GM23248 (cell line): ENCODE measurements at places on chromosomes 2 and 18. TPM values are rescaled to one million over a fixed set of nuclear protein-coding genes. Genes with fewer than 3 reads are reported as not detected.
A peak's percentile ranks its signal among the peaks of the same experiment; 100 is the strongest.

DNA sequence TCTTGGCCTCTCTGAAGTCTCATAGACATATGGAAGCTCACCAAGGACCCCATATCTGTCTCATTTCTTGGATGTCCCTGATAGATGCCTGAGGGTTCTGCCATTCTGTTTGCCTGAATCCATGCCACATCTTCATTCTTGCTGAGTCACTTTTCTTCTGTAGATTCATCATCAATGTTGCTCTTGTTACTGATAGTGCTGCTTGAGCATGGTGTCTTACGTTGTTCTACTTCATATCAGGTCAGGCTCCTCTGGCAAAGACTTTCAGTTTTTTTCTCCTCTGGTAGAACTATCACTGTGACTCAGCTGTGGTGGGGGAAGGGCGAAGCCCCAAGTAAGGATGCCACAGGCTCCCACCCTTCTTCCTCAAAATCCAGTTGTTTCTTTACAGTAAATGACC is 885.2 kb downstream of the DCDC2C start:
- H3K4me1 ChIP-seq, result no peaks in the 10 kb centered on the region
- H3K27me3 ChIP-seq, result no peaks in the 10 kb centered on the region
- H3K4me3 ChIP-seq, result no peak overlapping the region

The TUBB6 gene
- total RNA-seq, result 608 and 817 TPM in 2 replicates

The ACVR1C gene
- under 0.01 and 0.32 TPM in 2 replicates for total RNA-seq

DNA sequence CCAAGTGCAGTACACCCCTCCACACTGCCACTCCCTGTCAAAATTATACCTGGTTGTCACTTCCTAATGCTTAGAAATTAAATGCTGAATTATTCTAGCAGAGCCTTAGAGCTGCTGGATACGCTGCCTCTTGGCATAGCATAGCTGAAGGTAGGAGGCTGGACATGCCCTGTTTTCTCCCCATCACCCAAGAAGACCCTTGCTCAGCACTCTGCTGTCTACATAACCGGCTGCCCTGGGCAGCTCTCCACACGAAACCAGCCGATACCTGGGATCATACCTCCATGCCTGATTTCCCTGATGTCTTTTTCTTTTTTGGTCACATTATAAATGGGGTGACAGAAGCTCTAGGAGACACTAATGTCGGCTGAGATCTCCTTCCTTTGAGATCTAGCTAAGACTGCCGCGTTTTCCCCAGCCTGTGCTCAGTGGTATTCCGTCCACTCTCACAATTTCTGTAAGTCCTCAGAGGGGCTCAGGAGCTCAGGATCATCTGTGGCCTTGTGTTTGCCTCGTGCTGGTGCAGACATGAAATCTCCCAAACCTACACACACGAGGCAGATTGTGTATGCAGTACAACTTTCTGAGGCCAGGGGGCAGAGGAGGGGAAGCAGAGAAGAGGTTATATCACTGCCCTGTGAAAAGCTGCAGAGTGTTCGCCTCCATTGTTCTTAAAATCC is 13.5 kb upstream of the ZAP70 start:
- H3K4me3 ChIP-seq, result no peak overlapping the region
- H3K4me1 ChIP-seq, result no peaks in the 10 kb centered on the region
- peak; percentile 78 for DNase-seq
- no peaks in the 10 kb centered on the region for H3K27me3 ChIP-seq
- H3K36me3 ChIP-seq, result no peaks in the 10 kb centered on the region

GRCh38 chr2:238642973-238643372 is 204.9 kb upstream of the TWIST2 start:
- no peak for DNase-seq
- no peak overlapping the region for H3K27ac ChIP-seq
- no peaks in the 10 kb centered on the region for H3K36me3 ChIP-seq
- no peak overlapping the region for H3K4me3 ChIP-seq
- peaks cover 27% of the 10 kb centered on the region for H3K4me1 ChIP-seq

DNA sequence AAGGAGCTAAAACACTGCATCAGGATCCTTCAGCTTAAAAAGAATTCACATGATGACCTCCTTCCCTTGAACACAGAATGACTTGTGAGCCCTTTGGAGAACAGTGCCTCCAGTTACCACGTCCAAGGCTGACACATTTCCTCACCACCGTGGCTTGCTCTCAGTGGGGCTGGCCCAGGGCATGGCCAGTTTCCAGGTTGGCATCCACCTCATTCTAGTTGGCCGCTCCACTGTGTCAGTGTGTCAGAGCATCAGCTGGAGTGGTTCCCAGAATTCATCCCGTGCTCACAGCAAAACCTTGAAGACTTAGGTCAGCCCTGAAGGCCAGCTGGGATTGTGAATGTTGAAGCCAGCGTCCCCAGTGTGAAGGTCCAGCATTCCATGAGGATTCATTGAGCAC is 158.5 kb downstream of the INSIG2 start:
- H3K27me3 ChIP-seq, result no peaks in the 10 kb centered on the region
- DNase-seq, result peak; percentile 96
- peak overlapping the region; percentile 54 for H3K27ac ChIP-seq
- no peak overlapping the region for H3K4me3 ChIP-seq
- H3K4me1 ChIP-seq, result peaks cover 56% of the 10 kb centered on the region

DNA sequence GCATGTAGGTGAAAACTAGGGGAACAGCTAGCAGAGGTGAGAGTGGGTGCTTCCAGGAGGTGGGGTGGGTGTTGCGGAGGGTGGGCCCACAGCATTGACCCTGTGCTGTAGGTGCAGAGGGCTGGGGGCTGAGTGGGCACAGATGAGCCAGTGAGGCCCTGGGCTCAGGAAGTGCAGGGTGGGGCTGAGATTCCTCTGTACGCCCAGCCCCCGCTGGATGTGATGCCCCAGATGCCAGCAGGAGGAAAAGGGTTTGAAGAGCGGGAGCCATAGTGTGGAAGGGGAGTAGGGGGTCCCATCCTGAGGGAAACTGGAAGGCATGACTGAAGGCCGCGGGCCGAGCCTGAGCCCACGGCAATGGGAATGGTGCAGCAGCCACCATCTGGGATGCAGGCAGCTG is 14.1 kb upstream of the OTOS start:
- H3K27ac ChIP-seq, result no peak overlapping the region
- H3K27me3 ChIP-seq, result peaks cover 32% of the 10 kb centered on the region
- H3K4me1 ChIP-seq, result no peaks in the 10 kb centered on the region
- DNase-seq, result no peak
- H3K4me3 ChIP-seq, result no peak overlapping the region

DNA sequence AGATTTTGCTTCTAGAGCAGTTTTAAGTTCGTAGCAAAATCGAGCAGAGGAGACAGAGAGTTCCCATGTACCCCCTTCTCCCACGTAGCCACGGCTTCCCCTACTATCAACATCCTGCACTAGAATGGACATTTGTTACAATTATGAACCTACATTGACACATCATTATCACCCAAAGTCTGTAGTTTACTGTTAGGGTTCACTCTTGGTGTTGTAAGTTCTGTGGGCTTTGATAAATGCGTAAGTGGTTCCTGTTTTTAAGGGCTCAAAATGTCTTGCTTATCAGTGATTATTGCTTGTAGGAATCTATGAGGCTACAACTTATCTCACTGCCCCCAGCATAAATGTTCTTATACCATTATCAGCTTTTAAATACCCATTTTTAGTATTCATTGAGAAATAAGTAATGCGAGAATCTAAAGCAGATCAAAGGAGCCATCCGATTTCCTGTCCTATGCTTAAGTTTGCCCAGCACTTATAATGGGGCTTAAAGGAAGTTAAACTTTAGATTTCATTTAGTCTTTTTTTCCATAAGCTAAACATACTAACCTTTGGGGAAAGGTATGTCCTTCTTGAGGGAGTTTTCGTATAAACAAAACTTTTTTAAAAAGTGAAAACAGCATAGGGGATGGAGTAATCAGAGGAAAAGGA is 118.7 kb downstream of the HAUS1 start:
- no peak for DNase-seq
- peaks cover 47% of the 10 kb centered on the region for H3K4me1 ChIP-seq

DNA sequence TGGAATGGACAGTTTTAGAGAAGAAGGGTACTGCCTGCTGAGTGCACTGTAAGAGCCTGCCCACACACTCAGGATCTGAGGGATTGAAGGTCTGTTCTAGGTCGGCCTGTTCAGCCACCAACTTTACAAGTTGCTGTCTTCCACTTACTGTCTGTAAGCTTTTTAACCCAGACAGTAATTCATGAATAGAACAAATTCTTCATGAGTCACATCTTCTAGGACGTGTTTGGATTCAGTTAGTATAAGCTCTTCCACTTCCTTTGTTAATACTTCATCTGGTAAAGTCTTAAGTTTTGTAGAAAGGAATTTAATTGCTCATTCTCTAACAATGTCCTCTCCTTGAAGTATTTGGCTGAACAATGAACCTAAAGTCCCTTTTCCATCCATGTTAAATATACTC is 74.6 kb downstream of the PDE11A start:
- H3K4me3 ChIP-seq, result peak overlapping the region; percentile 32; the same call in 1 of the 2 replicates
- no peaks in the 10 kb centered on the region for H3K36me3 ChIP-seq
- H3K27ac ChIP-seq, result peak overlapping the region; percentile 69

DNA sequence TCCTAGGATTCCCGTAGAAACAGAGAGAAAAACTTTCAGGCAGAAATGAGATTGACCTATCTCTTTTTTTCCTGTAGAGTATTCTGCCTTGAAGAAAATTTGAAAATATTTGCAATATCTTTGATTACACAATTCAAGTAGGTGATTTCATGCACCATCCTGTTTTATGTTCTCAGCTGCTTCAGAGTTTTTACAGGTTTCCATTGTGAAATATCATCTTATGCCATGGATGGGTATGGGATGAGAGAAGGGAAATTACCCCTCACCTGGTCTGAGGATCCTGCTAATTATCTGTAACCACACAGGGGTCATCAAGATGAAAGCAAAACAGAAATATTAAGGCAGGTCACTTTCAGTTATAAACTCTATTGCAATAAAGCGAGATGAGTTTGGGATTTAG is 264.8 kb downstream of the TXNL1 start:
- no peak for DNase-seq
- no peaks in the 10 kb centered on the region for H3K36me3 ChIP-seq
- H3K27me3 ChIP-seq, result no peaks in the 10 kb centered on the region

DNA sequence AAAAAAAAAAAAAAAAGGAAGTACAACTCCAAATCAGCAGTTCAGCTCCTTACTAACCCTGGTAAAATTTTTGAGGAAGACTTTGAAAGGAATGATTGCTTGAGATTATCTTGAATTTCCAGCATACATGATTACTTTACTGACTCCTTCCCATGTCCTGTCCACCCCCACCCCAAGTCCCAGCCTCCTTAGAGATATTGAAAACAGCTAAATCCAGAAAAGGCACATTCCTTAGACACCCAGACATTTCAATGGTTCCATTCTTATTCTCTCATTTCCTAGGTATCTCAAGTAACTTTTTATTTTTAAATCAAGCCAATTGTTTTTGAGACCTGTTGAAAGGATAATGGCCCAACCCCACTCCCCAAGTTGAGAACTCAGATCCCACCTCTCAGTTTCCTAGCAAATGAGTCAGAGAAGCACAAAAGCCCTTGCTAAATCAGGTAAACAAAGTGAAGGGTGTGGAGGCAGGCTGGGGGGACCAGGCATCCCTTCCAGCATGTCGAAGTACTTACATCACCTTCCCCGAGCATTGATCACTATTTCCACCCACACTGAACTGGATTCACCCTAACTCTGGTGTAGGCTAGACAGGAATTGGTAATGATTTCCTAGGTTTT is 95.4 kb upstream of the FZD7 start:
- no peaks in the 10 kb centered on the region for H3K27me3 ChIP-seq
- peak overlapping the region; percentile 67 for H3K27ac ChIP-seq
- peak; percentile 62 for DNase-seq
- H3K4me3 ChIP-seq, result no peak overlapping the region

- H3K36me3 ChIP-seq, result no peaks in the 10 kb centered on the region
- no peaks in the 10 kb centered on the region for H3K27me3 ChIP-seq
- no peaks in the 10 kb centered on the region for H3K4me1 ChIP-seq
- no peak for DNase-seq
- no peak overlapping the region for H3K27ac ChIP-seq
Measured at GRCh38 chr18:68234131-68234530, 480.8 kb downstream of the TMX3 start.

GRCh38 chr2:25373269-25373981 is 31.7 kb upstream of the DNMT3A start:
- DNase-seq, result no peak
- no peaks in the 10 kb centered on the region for H3K27me3 ChIP-seq
- no peak overlapping the region for H3K27ac ChIP-seq
- peaks cover 3% of the 10 kb centered on the region; the same call in 1 of the 2 replicates for H3K4me1 ChIP-seq
- H3K4me3 ChIP-seq, result no peak overlapping the region
- no peaks in the 10 kb centered on the region for H3K36me3 ChIP-seq

GRCh38 chr2:176293334-176293733 is 24.1 kb downstream of the MTX2 start:
- H3K27me3 ChIP-seq, result no peaks in the 10 kb centered on the region
- no peak overlapping the region for H3K27ac ChIP-seq
- H3K36me3 ChIP-seq, result no peaks in the 10 kb centered on the region

GRCh38 chr2:96452053-96452452 is 53.1 kb downstream of the NEURL3 start:
- no peak overlapping the region for H3K4me3 ChIP-seq
- H3K36me3 ChIP-seq, result no peaks in the 10 kb centered on the region
- H3K27me3 ChIP-seq, result peaks cover 21% of the 10 kb centered on the region
- no peak overlapping the region for H3K27ac ChIP-seq
